Karpas-422 (cell line): ENCODE measurements at places on chromosomes 2 and 18. TPM values are rescaled to one million over a fixed set of nuclear protein-coding genes. Genes with fewer than 3 reads are reported as not detected.

Gene ELOA2
- not detected in 2 replicates for total RNA-seq

Gene DHRS9
- 0.40 and 2.1 TPM in 2 replicates for total RNA-seq

Gene ATP6V1C2
- not detected in 2 replicates for total RNA-seq

Gene KCNS3
- 1.5 and 2.5 TPM in 2 replicates for total RNA-seq

Gene PASK
- 17.0 and 23.9 TPM in 2 replicates for total RNA-seq

Gene FBXO41
- total RNA-seq: 44.9 and 55.6 TPM in 2 replicates

Gene SP100
- total RNA-seq: 148 and 173 TPM in 2 replicates

Gene ACMSD
- not detected in 2 replicates for total RNA-seq

Gene CRYGC
- not detected in 2 replicates for total RNA-seq

Gene RAB31
- not detected in 2 replicates for total RNA-seq

DNA sequence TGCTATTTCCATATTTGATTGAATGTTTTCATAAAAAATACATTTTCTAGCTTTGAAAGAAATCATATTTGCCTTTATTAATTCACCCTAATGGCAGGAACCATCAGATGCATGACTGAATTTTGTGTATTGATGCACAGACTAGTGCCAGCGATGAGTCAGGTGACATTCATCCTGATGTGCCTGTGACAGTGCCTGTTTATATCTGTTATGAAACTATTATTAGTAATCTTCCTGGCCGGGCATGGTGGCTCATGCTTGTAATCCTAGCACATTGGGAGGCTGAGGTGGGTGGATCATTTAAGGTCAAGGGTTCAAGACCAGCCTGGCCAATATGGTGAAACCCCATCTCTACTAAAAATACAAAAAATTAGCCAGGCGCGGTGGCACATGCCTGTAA, 170.0 kb downstream of the TSN start:
- DNase-seq: no peak

DNA sequence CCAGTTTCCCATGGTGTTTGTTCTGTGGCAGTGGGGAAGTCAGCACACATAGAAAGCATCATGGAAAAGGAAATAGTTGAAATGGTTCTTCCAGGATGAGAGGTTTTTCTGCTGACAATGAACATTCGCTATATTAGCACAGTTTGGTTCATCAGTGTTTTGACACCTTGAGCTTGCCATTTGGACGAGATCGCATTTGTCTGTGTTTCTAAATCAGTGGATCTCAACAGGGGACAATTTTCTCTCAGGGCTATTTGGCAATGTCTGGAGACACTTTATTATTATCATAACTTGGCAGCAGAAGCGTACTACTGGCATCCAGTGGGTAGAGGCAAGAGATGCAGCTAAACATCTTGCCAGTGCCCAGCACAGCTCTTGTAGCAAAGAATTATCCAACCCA, 74.6 kb downstream of the CD8B2 start:
- no peak for DNase-seq

GRCh38 chr18:12308386-12309100, 502 bp downstream of the TUBB6 start:
- no peak for DNase-seq

DNA sequence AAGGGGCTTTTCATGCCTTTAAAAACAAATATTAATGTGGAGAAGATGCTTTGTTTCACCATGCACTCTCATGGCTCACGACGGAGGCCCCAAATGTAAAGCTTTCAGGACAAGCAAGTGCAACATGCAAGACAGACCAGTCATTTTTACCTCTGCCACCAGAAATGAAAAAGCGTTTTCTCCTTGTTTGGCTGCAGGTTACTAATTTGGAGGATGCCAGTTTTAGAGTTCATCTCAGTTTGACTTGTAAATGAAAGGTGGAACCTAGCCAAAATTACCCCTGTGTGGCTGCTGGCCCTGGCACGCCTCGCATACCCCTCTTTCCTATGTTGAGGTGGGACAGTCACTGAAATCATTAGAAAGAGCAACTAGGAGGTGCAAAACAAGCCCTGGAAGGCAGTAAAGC, 138.6 kb downstream of the BCL2 start:
- peak; percentile 76 for DNase-seq

GRCh38 chr18:48084041-48084757, 153.7 kb upstream of the SMAD2 start:
- DNase-seq: no peak

GRCh38 chr2:231373786-231374349, 21.6 kb upstream of the B3GNT7 start:
- no peak for DNase-seq

- DNase-seq: peak; percentile 55
Measured at GRCh38 chr18:13597068-13597467, 129.3 kb downstream of the FAM210A start.

- peak; percentile 56 for DNase-seq
Measured at GRCh38 chr2:228446734-228447133, 265.2 kb upstream of the SPHKAP start.

GRCh38 chr2:7450188-7450832, 533.1 kb downstream of the RNF144A start:
- DNase-seq: no peak

GRCh38 chr2:85400023-85400422, 10.1 kb downstream of the CAPG start:
- no peak for DNase-seq

DNA sequence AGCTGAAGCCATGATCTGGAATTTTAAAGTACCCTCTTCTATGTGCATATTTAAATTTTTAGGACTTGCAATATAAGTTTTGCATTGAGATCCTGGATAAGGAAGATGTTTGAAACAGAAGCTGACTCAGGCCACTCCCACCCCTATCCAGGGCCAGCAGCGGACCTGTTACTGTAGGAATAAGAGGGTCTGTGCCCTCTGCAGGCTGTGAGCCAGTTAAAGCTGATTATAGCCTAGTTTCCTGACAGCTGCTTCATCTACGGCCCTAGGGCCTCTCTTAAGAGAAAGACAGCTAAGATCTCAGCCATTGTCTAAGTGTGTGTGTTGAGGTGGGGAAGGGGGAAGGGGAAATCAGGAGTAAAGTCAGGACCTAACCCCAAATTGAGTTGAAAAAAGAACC, 234.0 kb downstream of the HAUS1 start:
- no peak for DNase-seq

DNA sequence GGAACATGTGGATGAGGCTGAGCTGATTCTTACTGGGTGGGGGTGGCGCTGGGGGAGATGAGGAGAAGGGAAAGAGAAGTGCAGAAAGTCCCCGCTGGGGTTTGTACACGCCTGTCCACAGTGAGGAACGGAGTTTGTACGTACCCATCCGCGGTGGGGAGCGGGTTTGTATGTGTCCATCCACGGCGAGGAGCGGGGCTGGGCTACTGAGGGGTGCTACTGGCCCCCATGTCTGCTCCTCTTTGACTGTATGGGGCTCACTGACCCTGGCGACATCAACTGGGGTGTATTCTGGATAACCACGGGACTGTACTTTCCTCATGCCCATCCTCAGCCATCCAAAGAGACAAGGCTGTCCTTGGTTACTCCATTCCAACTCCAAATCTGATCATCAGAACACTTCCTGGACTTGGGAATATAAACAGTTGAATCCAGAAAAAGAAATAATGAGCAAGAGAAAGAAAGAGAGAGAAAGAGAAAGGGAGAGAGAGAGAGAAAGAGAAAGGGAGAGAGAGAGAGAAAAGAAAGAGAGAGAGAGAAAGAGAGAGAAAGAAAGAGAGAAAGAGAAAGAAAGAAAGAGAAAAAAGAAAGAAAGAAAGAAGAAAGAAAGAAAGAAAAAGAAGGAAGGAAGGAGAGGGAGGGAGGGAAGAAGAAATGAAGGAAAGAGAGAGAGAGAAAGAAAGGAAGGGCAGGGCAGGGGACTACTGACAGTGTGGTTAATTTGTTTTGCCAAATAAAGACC, 21.0 kb downstream of the MAL start:
- no peak for DNase-seq

DNA sequence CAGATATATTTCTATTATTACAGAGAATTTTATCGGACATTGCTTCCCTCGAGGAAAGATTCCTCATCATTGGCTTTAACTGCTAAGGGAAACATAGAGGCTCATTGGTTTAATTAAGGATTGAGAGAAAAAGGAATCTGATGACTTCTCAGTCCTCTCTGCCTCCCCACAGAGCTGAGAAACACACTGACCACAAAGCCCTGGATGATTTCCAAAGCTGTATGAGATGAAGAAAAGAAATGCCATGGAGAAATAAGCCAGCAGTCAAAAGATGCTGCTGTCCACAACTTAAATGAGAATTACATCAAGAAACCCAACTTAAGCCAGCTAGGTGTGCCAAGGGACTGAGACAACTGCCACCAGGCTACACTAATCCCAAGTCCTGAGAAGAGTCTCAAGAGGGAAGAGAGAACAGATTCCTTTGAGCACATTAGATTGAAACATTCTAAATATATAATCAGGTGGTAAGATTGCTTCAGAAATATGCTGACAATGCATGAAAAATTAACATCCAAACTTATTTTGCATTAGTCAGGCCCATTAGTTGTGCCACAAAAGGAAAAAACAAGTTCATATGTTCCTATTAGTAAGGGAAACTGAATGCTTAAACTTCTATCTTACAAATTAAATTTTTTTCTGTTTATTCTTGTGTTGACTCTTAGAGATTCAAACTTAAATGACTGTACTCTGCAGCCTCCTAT, 308.1 kb upstream of the CYRIA start:
- no peak for DNase-seq

DNA sequence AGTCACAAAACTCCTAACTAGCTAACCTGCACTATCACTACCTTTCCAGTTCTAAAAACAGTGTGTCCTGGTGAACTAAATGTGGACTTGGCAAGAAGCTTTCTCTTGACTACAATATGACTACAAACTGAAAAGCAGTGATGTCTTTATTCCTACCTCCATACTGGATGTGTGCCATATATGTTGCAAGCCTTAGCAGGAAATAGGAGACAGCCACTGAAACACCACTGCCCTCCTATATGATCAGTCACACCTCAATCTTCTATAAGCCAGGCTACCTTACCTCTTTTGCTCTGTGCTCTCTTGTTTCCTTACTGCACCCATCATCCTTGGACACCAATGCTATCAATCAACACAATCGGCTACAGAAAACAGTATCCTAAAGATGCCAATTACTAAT, 34.1 kb downstream of the SS18 start:
- DNase-seq: no peak

GRCh38 chr18:55258088-55258487, 298.8 kb upstream of the CCDC68 start:
- DNase-seq: no peak
